ENCODE measurements at places on chromosomes 3 and 15.

GRCh38 chr3:55562700-55563099 lies 75.6 kb upstream of the WNT5A start:
- no peaks in the 10 kb centered on the region for H3K36me3 ChIP-seq
- H3K4me1 ChIP-seq, result no peaks in the 10 kb centered on the region
- no peak overlapping the region for H3K27ac ChIP-seq
- no peak overlapping the region for H3K4me3 ChIP-seq
- DNase-seq, result no peak

GRCh38 chr3:9072667-9073009 lies 109.4 kb upstream of the RAD18 start:
- H3K4me1 ChIP-seq, result no peaks in the 10 kb centered on the region
- H3K27ac ChIP-seq, result no peak overlapping the region
- H3K36me3 ChIP-seq, result no peaks in the 10 kb centered on the region
- DNase-seq, result no peak

DNA sequence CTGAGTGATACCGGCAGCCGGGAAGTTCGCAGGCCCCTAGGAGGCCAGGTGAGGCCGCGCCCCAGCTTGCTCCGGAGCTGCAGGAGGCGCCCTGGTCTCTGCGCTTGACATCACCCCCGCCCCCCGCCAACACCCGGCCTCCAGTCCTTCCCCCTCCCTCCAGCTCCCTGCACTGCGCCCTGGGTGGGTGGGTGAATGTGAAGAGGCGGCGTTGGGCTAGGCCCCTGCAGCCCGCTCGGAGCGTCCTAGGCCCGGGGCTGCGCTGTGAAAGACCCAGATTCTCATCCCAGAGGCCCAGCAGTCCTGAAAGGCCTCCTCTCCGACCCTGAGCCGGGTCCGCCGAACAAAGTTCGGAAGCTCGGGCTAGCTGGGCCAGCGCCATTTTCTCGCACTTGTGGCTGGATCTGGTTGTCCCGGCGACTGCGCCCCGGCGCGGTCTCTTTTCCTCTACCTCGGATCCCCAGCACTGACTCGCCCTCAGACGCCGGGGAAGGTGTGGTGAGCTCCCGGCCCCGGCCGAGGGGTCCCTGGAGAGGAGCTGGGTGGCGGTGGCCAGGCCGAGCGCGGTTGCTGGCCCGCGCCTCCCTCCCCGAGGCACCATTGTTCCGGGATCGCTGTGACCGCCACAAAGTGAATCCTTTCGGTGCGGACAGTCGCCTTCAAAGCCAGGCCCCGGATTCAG lies 12.9 kb downstream of the ZIC4 start:
- H3K4me3 ChIP-seq, result no peak overlapping the region
- peaks cover 20% of the 10 kb centered on the region for H3K36me3 ChIP-seq
- no peak overlapping the region for H3K27ac ChIP-seq

- DNase-seq, result no peak
- peaks cover 11% of the 10 kb centered on the region for H3K27me3 ChIP-seq
- H3K4me1 ChIP-seq, result no peaks in the 10 kb centered on the region
- H3K27ac ChIP-seq, result no peak overlapping the region
- no peak overlapping the region for H3K4me3 ChIP-seq
These were observed 4.9 kb upstream of the IQCF1 start for GRCh38 chr3:51908026-51908425.

DNA sequence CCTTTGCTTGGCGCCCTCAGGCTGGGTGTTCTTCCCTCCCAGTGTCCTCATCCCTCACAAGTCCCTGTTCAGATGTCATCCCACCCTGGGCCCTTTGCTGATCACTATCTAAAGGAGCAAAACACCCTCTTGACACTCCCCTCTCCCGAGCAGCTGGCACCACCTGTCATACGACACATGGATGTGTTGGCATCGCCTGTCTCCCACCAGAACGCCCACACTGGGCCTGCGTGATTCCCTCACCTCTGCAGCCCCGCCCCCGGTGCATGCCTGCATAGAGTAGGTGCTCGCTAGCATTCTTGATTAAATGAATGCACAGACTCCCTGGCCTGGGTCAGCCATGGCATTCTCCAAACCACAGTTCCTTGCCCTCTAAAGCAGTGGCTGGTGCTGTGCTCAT lies 75.8 kb downstream of the DNAJB8 start:
- H3K4me1 ChIP-seq, result no peaks in the 10 kb centered on the region
- no peak for DNase-seq
- no peak overlapping the region for H3K27ac ChIP-seq

- no peaks in the 10 kb centered on the region for H3K36me3 ChIP-seq
- no peak overlapping the region for H3K4me3 ChIP-seq
- DNase-seq, result no peak
- H3K27me3 ChIP-seq, result no peaks in the 10 kb centered on the region
- H3K4me1 ChIP-seq, result peaks cover 5% of the 10 kb centered on the region
These were observed 106.7 kb upstream of the PIAS1 start for GRCh38 chr15:67947254-67948039.

- peaks cover 10% of the 10 kb centered on the region for H3K27me3 ChIP-seq
- H3K4me1 ChIP-seq, result no peaks in the 10 kb centered on the region
- H3K27ac ChIP-seq, result no peak overlapping the region
- H3K4me3 ChIP-seq, result no peak overlapping the region
- H3K36me3 ChIP-seq, result no peaks in the 10 kb centered on the region
These were observed 258.8 kb upstream of the NR2E3 start for GRCh38 chr15:71551566-71551965.

DNA sequence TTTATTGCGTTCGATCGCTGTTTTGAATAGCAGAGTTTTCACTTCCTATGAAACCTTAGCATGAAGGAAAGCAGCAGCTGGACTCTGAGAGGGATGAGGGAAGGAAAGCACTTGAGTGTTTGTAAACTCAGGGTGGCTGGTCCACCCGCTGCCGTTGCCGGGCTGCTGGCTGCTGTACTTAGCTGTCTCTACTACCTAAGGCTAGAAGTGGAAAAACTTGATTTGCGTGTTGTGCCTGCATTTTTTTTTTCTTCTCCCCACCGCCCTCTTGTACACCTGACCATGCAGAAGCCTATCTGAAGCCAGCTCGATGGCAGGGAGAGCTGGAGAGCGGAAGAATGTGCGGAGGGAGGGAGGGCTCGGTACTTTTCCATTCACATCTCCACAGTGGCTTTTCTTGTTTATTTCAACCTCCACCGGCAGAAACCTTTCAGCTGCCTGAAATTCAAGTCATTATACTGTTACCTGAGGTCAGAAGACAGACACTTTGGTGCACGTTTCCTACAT lies 4.8 kb upstream of the BCL6 start:
- H3K4me1 ChIP-seq, result peaks cover 47% of the 10 kb centered on the region
- no peaks in the 10 kb centered on the region for H3K27me3 ChIP-seq
- no peaks in the 10 kb centered on the region for H3K36me3 ChIP-seq
- no peak for DNase-seq
- no peak overlapping the region for H3K4me3 ChIP-seq

DNA sequence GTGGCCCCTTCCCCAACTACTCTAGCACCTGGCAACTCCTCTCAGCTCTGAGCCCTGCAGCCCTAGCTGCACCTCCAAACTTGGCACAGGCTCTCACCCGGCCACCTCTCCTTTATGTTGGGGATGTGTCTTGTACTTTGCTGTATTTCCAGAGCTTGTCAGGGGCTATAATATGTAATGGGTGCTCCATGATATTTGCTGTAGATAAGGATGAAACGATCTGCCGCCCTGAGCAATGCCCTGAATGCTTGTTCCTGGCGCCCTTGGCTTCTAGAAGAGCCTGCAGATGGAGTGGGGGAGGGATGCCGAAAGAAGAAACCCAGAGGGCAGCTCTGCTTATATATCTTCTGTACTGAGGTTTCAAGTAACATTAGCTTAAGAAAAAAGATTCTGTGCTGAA lies 35.9 kb upstream of the ZBTB38 start:
- no peaks in the 10 kb centered on the region for H3K27me3 ChIP-seq
- no peak overlapping the region for H3K4me3 ChIP-seq
- peaks cover 11% of the 10 kb centered on the region for H3K4me1 ChIP-seq
- no peak overlapping the region for H3K27ac ChIP-seq

DNA sequence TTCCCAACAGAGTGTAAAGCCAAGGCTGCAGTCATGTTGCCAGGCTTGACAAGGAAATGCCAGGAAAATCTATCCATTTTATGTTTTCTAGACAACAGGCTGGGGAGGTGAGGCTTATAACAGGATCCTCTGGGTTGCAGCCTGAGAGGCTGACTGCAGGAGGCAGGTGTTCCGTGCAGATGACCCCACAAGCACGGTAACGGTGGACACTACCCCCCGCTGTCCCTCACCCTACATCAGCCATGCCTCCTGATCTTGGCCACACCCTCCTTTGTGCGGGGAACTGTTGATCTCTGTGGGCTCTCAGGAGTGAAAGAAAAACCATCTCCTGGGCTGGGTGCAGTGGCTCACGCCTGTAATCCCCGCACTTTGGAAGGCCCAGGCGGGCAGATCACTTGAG lies 68.0 kb upstream of the ADPGK start:
- no peaks in the 10 kb centered on the region for H3K36me3 ChIP-seq
- H3K4me3 ChIP-seq, result no peak overlapping the region
- H3K27me3 ChIP-seq, result peaks cover 26% of the 10 kb centered on the region

GRCh38 chr3:133717424-133717823 lies 28.8 kb upstream of the TF start:
- H3K4me3 ChIP-seq, result no peak overlapping the region
- peaks cover 5% of the 10 kb centered on the region for H3K27me3 ChIP-seq
- no peaks in the 10 kb centered on the region for H3K4me1 ChIP-seq
- H3K27ac ChIP-seq, result no peak overlapping the region

- H3K27ac ChIP-seq, result no peak overlapping the region
- peaks cover 4% of the 10 kb centered on the region for H3K27me3 ChIP-seq
- H3K4me3 ChIP-seq, result no peak overlapping the region
- no peaks in the 10 kb centered on the region for H3K4me1 ChIP-seq
These were observed 216.8 kb downstream of the RSL24D1 start for GRCh38 chr15:54979964-54980363.

GRCh38 chr3:81216192-81216591 lies 545.3 kb downstream of the GBE1 start:
- no peaks in the 10 kb centered on the region for H3K36me3 ChIP-seq
- H3K27me3 ChIP-seq, result no peaks in the 10 kb centered on the region
- no peak overlapping the region for H3K4me3 ChIP-seq
- DNase-seq, result no peak
- H3K4me1 ChIP-seq, result no peaks in the 10 kb centered on the region

- H3K36me3 ChIP-seq, result no peaks in the 10 kb centered on the region
- H3K27me3 ChIP-seq, result peaks cover 4% of the 10 kb centered on the region
- peak; percentile 44 for DNase-seq
- H3K27ac ChIP-seq, result no peak overlapping the region
- no peak overlapping the region for H3K4me3 ChIP-seq
These were observed 117.8 kb upstream of the KCNH8 start for GRCh38 chr3:19030522-19030839.

GRCh38 chr3:31196881-31197364 lies 302.5 kb upstream of the GADL1 start:
- H3K4me1 ChIP-seq, result peaks cover 13% of the 10 kb centered on the region
- no peak for DNase-seq
- H3K27me3 ChIP-seq, result no peaks in the 10 kb centered on the region
- H3K36me3 ChIP-seq, result no peaks in the 10 kb centered on the region
- no peak overlapping the region for H3K27ac ChIP-seq

GRCh38 chr3:32320080-32320479 lies 71.6 kb upstream of the CMTM7 start:
- H3K4me1 ChIP-seq, result peaks cover 5% of the 10 kb centered on the region
- no peaks in the 10 kb centered on the region for H3K36me3 ChIP-seq
- H3K27me3 ChIP-seq, result no peaks in the 10 kb centered on the region
- H3K4me3 ChIP-seq, result no peak overlapping the region
- DNase-seq, result no peak
- no peak overlapping the region for H3K27ac ChIP-seq

GRCh38 chr3:69260216-69260787 lies 125.6 kb downstream of the FRMD4B start:
- no peak overlapping the region for H3K4me3 ChIP-seq
- H3K4me1 ChIP-seq, result no peaks in the 10 kb centered on the region
- H3K36me3 ChIP-seq, result no peaks in the 10 kb centered on the region
- H3K27ac ChIP-seq, result no peak overlapping the region

DNA sequence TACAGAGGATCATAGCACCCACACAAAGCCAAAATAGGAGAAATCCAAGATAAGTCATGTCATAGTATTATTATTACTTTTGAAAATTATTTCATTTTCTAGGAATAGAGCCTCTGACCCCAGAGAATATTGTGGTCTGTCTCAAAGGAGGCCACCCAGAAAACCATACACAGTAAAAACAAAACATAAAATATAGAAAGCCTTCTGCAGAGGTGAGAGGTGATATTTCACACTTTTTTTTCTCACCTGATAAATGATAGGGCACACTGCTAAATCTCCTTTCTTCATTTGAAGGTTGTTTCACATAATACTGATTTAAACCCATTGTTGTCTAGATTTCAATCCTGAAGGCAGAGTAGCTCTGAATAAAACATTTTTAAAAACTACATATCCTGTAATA lies 7.0 kb upstream of the CMC1 start:
- no peak overlapping the region for H3K27ac ChIP-seq
- DNase-seq, result no peak
- no peak overlapping the region for H3K4me3 ChIP-seq
- peaks cover 6% of the 10 kb centered on the region for H3K4me1 ChIP-seq

DNA sequence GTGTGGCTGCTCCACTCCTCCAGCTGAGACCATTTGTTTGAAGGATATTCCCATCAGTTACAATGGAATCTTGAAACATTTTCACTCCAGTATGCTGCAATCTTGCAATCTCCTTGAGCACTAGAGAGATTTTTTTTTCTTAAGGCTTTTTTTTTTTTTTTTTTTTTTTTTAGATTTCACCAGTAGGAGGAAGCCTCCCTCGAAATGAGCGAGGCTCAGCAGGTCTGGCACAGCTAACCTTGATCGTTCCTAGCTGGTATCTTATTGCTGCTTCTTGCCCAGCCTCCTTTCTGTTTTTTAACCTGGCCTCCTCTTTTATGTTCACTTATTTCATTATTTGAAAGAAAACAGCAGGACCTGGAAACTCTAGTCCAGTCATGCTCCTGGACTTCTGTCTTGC lies 48.1 kb downstream of the RAP2B start:
- no peaks in the 10 kb centered on the region for H3K27me3 ChIP-seq
- H3K36me3 ChIP-seq, result no peaks in the 10 kb centered on the region
- peak; percentile 16 for DNase-seq
- peaks cover 33% of the 10 kb centered on the region for H3K4me1 ChIP-seq
- no peak overlapping the region for H3K27ac ChIP-seq

DNA sequence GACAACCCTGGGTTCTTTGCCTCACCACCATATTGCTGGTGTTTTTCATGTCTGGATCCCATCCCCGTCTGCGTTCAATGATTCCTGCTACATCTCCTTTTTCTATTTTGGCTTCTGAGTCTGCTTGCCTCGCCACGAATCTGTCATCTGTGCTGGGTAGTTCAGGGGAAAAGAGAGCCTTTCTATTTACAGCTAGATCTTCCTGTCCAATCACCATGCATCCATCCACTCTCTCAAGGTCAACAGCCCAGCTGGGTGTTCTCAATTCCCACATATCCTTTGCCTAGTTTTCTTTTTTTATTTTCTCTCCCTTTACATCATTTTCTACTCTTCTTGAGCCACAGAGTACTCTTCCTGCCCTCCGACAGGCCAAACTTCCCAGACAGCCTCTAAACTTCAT lies 104.8 kb upstream of the RAD18 start:
- H3K36me3 ChIP-seq, result peaks cover 2% of the 10 kb centered on the region
- H3K27me3 ChIP-seq, result no peaks in the 10 kb centered on the region
- no peak overlapping the region for H3K27ac ChIP-seq

- no peak for DNase-seq
- no peak overlapping the region for H3K4me3 ChIP-seq
- no peaks in the 10 kb centered on the region for H3K4me1 ChIP-seq
- H3K36me3 ChIP-seq, result no peaks in the 10 kb centered on the region
- H3K27me3 ChIP-seq, result peaks cover 2% of the 10 kb centered on the region
These were observed 63.9 kb downstream of the FBLN2 start for GRCh38 chr3:13612829-13613228.

GRCh38 chr15:44712346-44713005 lies 1.2 kb downstream of the B2M start:
- peak overlapping the region; percentile 100 for H3K27ac ChIP-seq
- peaks cover 72% of the 10 kb centered on the region for H3K36me3 ChIP-seq
- H3K4me1 ChIP-seq, result peaks cover 44% of the 10 kb centered on the region

- no peak overlapping the region for H3K4me3 ChIP-seq
- DNase-seq, result no peak
- H3K4me1 ChIP-seq, result peaks cover 5% of the 10 kb centered on the region
- no peak overlapping the region for H3K27ac ChIP-seq
These were observed 11.4 kb downstream of the ZIC1 start for GRCh38 chr3:147420353-147421183.
